GM13977 (cell line): ENCODE measurements at places on chromosomes 7 and 10.

DNA sequence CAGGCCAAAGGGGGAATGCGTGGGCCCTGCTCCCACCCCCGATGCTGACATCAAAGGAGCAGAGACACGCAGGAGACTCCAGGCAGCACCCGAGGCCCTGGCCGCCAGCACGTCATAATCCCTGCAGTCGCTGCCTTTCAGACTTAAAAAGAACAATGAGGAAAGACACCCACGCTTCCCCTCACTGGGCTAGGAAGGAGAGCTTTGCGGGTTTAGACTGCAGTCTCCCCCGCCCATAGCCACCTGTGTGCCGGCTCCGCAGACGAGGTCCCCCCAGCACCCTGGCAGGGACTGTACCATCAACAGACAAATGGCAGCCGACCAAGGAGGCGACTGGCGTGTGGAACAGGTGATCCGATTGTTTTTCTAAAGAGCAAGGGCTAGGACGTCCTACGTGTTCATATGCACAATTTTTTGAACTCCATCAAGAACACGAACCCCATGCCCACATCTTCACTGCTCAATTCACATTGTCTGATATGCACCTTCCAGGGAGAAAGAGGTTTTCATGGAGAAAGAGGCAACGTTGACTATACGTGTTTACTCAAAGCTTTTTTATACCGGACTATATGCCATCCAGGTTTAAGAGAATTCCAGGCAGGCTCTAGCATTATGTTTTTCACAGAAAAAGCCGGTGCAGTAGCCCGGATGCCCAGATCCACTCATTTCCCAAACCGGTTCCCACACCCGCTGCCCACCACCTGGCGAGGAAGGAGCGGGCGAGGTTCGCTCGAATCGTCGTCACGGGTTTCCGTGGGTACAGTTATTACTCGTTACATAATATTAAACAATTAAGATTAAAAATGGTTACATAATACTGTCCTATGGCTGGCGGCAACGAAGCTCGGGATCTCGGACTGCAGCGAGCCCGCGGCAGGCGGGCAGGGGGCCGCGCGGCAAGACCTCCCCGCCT, 1.1 kb downstream of the GRB10 start:
- no peak for DNase-seq

DNA sequence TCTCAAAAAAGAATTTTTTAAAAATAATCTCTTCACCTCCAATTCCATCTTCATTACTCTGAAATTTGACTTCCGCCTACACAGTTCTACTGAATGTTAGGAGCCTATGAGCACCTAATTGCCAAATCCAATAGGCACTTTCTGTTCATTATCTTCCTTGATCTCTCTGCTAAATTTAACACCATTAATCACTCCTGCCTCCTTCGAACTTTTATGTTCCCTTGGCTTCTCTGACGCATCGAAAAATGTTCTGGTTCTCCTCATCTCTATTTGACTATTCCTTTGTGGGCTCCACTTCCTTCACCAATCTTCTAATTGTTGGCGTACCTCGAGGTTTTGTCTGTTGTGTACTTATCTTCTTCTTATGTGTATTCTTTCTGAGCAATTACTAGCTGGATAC, 87.3 kb downstream of the MTPN start:
- no peak for DNase-seq

- peak; percentile 81 for DNase-seq
Observed at GRCh38 chr10:132593900-132594876, 56.6 kb downstream of the INPP5A start.

GRCh38 chr7:1022801-1023465, 21.4 kb upstream of the GPR146 start:
- DNase-seq: no peak

DNA sequence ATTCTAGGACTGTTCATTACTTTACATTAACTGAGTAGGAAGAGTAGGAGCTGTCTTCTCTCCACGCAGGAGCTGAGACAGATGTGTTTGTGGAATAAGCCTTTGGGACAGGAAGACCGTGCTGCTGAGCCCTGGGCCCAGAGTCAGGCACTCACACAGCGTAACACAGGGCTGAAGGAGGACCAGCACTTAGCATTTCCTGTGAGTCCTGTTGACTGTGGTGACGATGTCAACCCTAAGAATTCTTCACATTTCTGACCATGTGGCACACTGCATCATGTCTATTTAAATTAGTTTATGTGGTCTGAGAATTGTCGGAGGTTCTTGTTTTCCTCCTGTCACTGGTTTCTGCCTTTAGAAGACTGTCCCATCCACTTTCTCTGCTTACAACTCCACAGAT, 117.2 kb downstream of the PIP4K2A start:
- peak; percentile 41 for DNase-seq

DNA sequence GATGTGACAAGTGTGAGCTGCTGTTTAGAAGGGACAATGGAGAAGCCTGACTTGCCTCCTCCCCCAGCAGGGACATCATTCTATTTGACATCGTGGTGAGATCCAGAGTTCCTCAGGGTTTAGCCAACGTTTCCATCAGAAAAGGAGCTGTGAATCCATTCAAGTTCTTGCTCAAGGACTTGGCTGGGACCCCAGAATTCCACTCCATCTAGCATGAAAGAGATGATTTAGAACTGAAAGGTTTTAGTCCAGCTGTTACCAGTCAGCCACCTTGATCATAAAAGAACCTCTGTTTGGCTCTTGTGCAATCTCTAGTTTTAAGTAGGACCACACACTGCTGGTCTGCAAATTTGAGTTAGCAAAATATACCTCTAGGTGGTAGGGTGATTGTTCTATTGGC, 337.6 kb downstream of the FRMD4A start:
- DNase-seq: no peak

GRCh38 chr10:58089739-58090138, 178.0 kb downstream of the IPMK start:
- DNase-seq: no peak
